ENCODE measurements at places on chromosomes 16 and 17.

- no peak for DNase-seq
These were observed 229.8 kb downstream of the KATNIP start for GRCh38 chr16:27779641-27780164.

GRCh38 chr16:11245988-11246387 is 10.0 kb downstream of the SOCS1 start:
- no peak for DNase-seq

DNA sequence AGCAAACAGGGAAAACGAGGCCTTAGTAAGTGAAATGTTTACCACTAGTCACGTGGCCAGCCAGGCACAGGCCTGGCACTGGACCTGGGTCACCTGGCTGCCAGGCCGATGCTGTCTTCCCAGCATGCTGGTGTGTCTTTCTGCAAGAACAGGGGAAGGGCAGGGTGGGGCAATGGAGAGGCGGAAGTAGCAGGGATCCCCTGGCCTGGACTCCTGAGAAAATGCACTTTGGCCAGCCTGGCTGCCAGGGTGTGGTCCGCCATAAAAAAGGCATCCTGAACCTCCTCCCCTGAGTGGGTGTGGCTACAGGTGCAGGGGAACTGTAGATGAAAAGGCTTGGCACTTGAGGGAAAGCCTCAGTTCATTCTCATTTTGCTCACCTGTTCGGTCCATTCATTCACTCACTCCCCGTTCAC is 1.0 kb upstream of the ANKRD40CL start:
- no peak for DNase-seq

DNA sequence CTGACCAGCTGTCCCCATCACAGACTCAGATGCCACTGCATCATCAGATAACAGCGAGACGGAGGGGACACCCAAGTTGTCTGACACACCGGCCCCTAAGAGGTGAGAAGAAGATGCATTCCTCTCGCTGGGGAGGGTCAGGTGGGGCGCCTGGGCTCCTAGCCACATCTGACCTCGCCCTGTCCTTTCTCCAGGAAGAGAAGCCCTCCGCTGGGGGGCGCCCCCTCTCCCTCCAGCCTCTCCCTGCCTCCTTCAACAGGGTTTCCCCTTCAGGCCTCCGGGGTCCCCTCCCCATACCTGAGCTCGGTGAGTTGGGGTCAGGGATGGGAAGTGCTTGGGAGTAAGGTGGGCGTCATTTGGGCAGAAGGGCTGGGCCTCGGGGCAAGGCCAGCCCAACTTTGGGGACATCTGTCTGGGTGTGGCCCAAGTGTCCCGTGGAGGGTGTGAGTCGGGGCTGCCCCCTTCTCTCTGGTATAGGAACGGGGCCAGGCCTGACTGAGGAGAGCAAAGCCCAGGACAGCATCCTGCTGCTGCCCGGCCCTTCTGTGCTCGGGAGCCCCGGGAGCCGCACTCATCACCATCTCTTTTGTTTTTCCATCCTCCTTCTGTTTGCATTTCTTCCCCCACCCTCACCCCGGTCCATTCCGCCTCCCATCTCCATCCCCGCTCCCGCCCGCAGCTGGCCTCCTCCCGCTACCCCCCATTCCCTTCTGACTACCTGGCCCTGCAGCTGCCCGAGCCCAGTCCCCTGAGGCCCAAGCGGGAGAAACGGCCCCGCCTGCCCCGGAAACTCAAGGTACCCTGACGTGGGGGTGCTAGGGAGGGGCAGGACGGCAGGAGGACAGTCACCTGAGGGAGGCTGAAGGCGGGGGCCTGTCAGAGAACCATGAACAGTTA is 4.9 kb downstream of the INO80E start:
- DNase-seq: no peak

DNA sequence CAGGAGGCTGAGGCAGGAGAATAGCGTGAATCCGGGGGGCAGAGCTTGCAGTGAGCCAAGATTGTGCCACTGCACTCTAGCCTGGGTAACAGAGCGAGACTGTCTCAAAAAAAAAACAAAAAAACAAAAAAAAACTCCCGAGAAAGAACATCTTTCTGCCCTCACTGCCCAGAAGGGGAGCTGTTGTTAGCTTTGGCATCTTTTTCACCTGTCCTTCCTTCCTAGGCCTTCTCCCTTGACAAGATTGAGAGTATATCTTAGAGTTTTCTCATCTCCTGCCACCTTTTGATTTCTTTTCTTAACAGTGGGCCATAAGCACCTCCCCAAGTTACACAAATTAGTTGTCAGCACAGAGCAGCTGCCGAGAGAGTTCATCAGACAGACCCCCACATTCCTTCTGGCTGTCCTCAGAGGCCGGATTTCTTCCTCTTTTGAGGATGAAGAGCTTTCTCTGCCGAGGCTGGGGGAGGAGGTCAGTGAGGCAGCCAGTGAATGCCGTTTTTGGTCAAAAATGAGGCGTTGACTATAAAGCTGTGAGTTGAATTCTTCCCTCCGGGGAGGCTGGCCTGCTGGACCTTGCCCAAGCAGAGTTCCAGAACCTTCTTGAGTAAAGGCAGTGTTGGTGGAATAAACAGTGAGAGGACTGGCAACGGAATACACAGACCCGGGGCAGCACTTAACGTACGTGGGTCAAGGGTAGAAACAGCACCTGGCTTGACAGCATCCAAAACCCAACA is 127.0 kb downstream of the ABCC6 start:
- DNase-seq: no peak

DNA sequence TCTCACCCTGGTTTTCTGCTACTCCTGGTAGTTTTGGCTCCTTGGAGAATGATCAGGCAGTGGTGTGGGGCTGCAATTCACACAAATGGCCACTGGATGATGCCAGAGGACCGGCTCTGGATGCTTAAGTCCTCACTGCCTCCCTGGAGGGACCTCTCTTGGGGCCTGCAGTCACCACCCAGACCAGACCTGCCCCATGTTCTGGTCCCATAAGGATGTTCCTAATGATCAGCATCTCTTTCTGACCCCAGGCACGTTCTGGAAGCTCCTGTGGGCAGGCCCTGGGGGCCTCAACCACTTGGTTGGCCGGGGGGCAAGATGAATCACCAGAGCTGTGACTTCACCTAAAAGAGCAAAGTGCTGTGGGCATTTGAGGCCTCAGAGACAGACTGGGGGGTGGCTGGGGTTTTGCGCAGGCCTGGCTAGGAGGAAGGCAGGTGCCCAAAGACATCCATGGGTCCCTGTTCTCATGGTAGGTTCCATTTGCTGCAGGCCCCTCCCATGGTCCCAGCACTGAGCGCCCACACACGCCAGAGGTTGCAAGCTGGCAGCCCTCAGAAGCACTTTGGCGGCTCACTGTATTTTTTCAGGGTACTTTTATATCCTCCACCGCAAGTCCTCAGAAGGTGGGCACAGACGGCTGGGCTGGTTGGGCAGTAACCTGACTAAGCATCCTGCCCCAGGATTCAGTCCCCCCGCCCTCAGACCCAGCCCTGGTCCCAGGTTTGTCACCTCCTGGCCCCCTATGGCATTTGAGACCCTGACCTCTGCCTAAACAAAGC is 53.2 kb downstream of the NT5M start:
- peak; percentile 47 for DNase-seq

- no peak for DNase-seq
These were observed 41.6 kb downstream of the SHISA6 start for GRCh38 chr17:11282586-11282985.

DNA sequence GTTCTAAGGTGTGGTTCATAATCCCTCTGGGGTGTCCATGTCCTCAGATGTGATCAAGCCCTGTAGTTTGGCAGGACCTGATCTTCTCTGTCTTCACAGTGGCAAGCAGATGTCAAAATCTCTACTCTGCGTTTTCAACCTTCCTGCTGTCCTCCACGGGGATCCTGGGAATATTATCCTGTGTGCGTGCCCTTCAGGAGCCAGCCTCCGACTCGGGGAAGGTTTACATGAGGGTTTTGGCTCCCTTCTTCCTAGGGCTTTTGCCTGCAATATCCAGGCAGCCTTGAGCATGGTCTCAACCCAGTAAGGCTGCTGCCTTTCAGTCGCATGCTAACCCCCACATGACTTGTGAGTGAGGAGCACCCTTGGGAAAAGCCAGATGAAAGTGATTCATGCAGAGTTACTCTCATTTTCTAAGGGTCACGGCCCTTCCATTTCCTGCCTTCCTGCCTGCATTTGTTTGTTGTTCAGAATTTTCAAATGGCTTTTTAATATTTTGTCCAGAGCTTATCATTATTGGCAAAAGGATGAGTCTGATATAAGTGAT is 202.2 kb upstream of the CHMP6 start:
- no peak for DNase-seq

DNA sequence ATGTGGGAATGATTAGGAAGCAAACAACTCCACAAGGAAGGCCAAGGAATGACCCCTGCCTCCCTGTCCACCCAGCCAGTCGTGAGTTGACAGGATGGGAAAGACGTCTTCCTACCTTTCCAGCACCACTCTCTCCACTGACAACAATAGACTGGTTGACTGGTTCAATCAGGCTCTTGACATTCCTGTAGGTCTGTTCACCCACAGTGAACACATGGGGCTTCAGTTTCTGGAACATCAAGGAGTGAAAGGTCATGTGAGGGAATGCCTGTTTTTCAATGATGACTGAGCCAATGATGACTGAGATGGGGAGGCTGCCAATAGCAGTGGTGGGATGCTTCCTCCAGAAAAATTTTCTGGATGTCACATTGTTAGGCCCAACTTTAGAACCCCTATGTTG is 9.6 kb downstream of the MYO19 start:
- DNase-seq: no peak

GRCh38 chr17:6572972-6573370 is 16.6 kb upstream of the PITPNM3 start:
- no peak for DNase-seq

GRCh38 chr17:55242476-55242875 is 22.3 kb upstream of the HLF start:
- DNase-seq: no peak

DNA sequence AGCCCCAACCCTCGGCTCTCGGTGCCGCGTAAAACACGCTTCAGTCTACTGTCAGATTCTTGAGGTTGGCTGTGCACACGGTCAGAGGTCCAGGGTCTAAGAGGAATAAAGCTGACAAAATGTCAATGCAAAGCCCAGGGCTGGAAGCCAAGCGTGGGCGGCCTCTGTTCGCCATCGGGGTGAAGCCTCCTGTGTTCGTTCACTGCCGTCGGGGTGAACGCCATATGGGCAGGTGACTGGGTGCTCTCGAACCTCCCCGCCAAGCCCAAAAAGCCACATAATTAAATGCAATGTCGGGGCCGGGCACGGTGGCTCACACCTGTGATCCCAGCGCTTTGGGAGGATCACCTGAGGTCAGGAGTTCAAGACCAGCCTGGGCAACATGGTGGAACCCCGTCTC is 44.6 kb downstream of the MRM3 start:
- DNase-seq: no peak

DNA sequence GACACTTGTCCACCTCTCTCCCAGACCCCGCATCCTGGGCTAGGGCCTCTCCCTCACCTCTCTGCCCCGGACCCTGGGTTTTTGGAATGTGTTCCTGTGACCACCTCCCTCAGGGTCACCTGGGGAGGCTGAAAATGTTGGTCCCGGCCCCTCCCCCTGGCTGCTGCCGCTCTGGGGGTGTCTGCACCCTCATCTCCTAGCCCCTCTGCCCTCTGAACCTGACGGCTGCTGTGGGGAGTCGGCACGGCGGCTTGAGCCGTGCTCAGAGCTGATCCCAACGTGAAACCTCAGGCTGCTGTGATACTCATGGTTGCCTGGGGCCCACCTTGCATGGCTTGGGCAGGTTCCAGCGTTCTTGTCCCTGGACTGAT is 42.8 kb downstream of the ADCY7 start:
- no peak for DNase-seq

GRCh38 chr16:17372386-17372785 is 98.4 kb downstream of the XYLT1 start:
- DNase-seq: no peak

GRCh38 chr16:66207139-66207882 is 159.2 kb upstream of the CDH5 start:
- no peak for DNase-seq

GRCh38 chr16:19613834-19614233 is 58.3 kb downstream of the VPS35L start:
- DNase-seq: no peak

DNA sequence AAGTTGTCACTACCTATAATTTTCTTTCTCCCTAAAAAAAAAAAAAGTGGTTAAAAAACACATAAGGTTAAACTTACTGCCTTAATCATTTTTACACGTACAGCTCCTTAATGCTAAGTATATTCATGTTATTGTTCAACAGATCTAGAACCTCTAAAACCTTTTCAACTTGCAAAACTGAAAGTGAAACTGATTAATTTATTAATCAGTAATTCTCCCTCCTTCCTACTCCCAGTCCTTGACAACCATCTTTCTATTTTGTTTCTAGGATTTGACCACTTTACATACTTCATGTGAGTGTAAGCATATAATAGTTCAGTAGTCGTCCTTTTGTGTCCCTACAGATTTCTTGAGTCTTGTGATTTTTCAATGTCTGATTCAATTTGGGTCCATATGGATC is 251.4 kb upstream of the KIF2B start:
- no peak for DNase-seq

GRCh38 chr16:85515830-85516397 is 97.2 kb upstream of the GSE1 start:
- DNase-seq: no peak

- DNase-seq: no peak
These were observed 334.3 kb downstream of the C16orf95 start for GRCh38 chr16:86982912-86983311.

DNA sequence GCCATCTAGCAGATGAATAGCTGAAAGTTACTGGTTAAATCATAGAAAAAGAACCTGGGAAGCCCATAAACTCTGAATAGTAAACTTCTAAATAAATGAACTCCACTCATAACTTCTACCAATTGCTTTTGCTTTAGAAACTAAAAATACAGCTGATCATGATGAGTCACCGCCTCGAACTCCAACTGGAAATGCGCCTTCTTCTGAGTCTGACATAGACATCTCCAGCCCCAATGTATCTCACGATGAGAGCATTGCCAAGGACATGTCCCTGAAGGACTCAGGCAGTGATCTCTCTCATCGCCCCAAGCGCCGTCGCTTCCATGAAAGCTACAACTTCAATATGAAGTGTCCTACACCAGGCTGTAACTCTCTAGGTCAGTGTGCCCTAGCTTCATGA is 9.7 kb downstream of the KAT7 start:
- no peak for DNase-seq

DNA sequence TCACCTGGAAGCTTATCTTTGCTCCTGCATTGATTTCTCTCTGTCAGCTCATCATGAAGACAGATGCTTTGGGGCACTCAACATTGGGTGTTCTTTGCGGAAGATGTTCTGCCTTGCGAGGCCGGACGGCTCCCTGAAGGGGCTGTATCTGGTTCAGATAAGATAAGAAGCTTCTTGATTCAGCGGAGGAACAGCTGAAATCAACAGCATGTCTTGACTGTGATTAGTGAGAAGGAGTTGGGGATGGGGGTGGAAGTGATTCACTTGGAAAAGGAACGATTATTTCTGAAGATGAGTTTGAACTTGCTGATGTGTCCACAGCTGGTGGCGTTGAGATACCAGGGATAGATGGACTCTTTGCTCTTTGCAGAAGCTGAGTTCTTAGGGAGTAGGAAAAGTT is 126.9 kb upstream of the WSCD1 start:
- DNase-seq: no peak

DNA sequence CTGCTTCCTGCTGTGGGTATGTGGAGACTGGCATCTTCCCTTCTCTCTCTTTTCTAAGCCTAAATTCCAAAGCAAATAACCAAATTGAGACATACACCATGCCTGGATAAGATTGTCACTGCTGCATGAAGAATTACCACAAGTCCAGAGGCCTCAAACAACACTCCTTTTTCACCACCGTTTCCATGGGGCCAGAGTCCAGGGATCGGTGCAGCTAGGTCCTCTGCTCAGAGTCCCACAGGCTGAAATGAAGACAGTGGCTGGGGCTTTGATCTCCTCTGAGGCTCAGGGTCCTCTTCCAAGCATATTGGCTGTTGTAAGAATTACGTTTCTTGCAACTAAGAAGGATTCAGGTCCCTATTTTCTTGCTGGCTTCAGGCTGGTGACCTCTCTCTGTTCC is 130.4 kb downstream of the SLC39A11 start:
- DNase-seq: no peak

Measured in stimulated activated CD8-positive, alpha-beta memory T cell treated with anti-CD3 and anti-CD28 coated beads, Interleukin-2, amount 100 ng/mL, for 48 hours (primary cell).